ENCODE measurements at places on chromosomes 2 and 18.

- no peak for DNase-seq
These were observed 1005.4 kb downstream of the LRP1B start for GRCh38 chr2:141125432-141125831.

DNA sequence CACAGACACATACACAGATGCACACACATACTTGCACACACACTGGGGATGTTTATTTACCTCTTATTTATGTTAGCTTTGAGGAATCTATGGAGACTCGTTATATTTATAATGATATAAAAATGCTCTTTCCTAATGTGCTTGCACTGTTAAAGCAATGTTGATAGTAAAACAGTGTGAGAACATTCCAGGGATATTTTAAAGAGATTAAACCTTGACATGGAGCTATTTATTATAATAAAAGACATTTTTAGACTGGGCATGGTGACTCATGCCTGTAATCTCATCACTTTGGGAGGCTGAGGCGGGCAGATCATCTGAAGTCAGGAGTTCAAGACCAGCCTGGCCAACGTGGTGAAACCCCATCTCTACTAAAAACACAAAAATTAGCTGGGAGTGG lies 557.3 kb upstream of the ZNF804A start:
- no peak for DNase-seq

GRCh38 chr18:49486606-49486952 lies 455 bp downstream of the C18orf32 start:
- DNase-seq: no peak

DNA sequence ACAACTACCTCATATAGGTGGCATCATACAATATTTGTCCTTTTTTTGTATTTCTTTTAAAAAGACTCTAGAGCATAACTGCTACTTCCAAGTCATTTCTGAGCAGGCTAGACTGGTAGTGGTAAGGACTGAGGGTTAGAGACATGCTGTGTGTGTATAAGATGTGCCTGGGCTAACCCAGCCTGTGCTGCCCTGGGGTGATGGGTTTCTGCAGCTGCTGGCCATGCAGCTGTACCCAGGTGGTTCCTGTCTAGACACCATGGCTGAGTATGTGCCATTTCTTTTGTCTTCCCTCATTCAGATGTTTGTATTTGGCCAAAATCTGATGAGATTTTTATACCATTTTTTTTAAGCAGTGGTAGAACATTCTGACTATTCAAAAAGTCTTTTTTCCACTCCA lies 40.0 kb downstream of the MERTK start:
- no peak for DNase-seq

- peak; percentile 36 for DNase-seq
These were observed 1201.8 kb upstream of the ZEB2 start for GRCh38 chr2:145721681-145722080.

DNA sequence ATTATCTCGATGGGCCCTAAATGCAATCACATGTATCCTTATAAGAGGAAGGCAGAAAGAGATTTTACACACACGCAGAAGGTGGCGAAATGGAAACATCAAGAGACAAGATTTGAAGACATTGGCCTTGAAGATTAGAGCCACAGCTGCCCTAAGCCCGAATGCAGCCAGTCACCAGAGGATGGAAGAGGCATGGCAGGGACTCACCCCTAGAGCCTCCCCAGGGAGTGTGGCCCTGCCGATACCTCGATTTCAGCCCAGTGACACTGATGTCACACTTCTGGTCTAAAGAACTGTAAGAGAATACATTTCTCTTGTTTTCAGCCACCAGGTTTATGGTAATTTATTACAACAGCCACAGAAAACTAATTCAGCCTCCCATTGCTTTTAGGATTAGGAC lies 17.4 kb downstream of the TTC39C start:
- DNase-seq: no peak

- no peak for DNase-seq
These were observed 131.5 kb downstream of the SPOPL start for GRCh38 chr2:138633049-138633448.

- DNase-seq: no peak
These were observed 80.1 kb downstream of the MCFD2 start for GRCh38 chr2:46835520-46835919.

- DNase-seq: no peak
These were observed 151.1 kb downstream of the MBP start for GRCh38 chr18:76981396-76981968.

- DNase-seq: no peak
These were observed 16.2 kb downstream of the ADRA2B start for GRCh38 chr2:96099861-96100798.

All from COLO829 (cell line).